ENCODE measurements at places on chromosomes 7 and 10. TPM values are rescaled to one million over a fixed set of nuclear protein-coding genes. Genes with fewer than 3 reads are reported as not detected.

The WASHC2A gene
- total RNA-seq, result 192 TPM

The GCK gene
- not detected for total RNA-seq

The HYAL4 gene
- total RNA-seq, result not detected

GRCh38 chr7:114502454-114503254 is 88.0 kb downstream of the FOXP2 start:
- peak; percentile 85 for DNase-seq
